ENCODE measurements at places on chromosomes 4 and X. TPM values are rescaled to one million over a fixed set of nuclear protein-coding genes. Genes with fewer than 3 reads are reported as not detected.
A peak's percentile ranks its signal among the peaks of the same experiment; 100 is the strongest.

DNA sequence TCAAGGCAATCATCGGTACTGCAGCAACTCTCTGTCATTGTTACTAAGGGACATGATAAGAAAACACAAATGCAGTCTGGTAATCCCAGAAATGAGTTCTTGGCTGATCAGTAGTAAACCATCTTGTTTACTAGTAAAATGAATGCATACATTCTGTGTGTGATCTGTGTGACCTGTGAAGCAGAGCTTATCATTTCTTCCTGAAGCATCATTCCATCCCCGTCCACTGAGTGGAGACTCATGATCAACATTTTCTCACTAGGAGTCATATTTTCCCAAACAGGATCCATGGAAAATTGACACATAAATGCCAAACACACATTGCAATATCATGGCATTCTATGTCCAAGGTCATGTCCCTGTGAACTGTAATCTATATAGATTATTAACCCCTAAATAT, 226.1 kb downstream of the ANKRD50 start:
- no peak for DNase-seq

GRCh38 chrX:96176921-96177320, 507.7 kb upstream of the DIAPH2 start:
- no peak for DNase-seq

- no peak for DNase-seq
These were observed 93.9 kb upstream of the FRMPD3 start for GRCh38 chrX:107355533-107355932.

DNA sequence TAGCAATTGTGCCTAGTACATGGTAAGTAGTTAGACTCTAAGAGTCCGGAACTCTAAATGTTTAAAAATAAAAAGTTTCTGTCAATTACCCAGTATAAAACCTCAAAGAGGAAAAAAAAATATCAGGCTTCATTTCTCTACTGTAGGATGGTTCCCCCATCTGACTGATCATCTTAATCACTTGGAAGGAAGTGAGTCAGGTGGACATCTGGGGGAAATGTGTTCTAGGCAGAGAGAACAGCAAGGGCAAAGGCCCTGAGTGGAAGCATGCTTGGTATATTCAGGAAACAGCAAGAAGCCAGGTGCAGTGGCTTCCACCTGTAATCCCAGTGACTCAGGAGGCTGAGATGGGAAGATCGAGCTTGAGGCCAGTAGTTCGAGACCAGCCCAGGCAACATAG, 2.9 kb upstream of the EIF1AX start:
- DNase-seq: no peak

PLP1 gene
- 0.20 TPM for total RNA-seq

- DNase-seq: no peak
These were observed 818.4 kb upstream of the GRID2 start for GRCh38 chr4:91485415-91485814.

PNMA5 gene
- not detected for total RNA-seq

- DNase-seq: no peak
These were observed 534.4 kb upstream of the EPHA5 start for GRCh38 chr4:66204534-66205247.

EMCN gene
- not detected for total RNA-seq

GRCh38 chrX:76076124-76076523, 96.7 kb upstream of the PBDC1 start:
- no peak for DNase-seq

ATP1B4 gene
- total RNA-seq: not detected

- DNase-seq: no peak
These were observed 104.6 kb upstream of the MXRA5 start for GRCh38 chrX:3450881-3451570.

UGT2B7 gene
- not detected for total RNA-seq

- peak; percentile 14 for DNase-seq
These were observed 36.4 kb downstream of the HTRA3 start for GRCh38 chr4:8305851-8306471.

DGKK gene
- not detected for total RNA-seq

- DNase-seq: no peak
These were observed 103.9 kb downstream of the GLUD2 start for GRCh38 chrX:121151293-121151692.

DNA sequence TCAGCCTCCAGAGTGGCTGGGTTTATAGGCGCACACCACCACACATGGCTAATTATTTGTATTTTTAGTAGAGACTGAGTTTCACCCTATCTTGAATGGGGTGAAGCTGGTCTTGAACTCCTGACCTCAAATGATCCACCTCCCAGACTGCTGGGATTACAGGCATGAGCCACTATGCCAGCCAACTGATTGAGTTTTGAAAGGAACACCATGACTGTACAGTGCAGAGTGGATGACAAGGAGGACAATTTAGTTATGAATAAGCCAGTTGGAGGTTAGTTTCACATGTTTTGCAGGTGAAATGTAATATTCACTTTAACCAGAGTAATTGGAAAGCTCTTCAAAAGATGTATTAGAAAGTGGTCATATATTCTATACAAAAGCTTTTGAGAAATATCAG, 60.8 kb downstream of the PCDH18 start:
- no peak for DNase-seq

- DNase-seq: no peak
These were observed 19.7 kb downstream of the ANTXR2 start for GRCh38 chr4:80053140-80053910.

PPID gene
- total RNA-seq: 22.1 TPM

DNA sequence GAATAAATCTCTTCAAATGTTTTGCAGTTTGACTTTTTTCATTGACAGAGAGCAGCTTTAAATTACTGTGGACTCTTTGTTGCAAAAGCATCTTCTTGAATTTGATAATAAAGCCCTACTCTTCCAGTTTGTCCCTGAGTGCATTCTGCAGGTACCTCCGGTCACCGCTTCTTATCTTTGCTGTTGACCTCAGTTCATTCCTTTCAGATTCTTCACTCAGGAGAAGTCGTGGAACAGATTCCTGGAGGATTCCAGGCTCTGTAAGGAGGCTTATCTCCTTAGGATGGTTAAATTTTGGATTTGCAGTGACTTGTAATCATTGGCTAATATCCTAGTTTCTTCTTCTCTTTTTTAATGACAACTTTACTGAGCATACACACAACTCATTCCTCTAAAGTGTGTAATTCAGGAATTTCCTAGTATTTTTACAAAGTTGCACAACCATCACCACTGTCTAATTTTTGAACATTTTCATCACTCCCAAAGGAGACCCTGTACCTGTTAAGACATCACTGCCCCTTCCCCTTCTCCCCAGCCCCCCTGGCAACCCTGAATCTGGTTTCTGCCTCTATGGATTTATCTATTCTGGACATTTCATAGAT, 22.0 kb downstream of the TBL1X start:
- DNase-seq: no peak

DNA sequence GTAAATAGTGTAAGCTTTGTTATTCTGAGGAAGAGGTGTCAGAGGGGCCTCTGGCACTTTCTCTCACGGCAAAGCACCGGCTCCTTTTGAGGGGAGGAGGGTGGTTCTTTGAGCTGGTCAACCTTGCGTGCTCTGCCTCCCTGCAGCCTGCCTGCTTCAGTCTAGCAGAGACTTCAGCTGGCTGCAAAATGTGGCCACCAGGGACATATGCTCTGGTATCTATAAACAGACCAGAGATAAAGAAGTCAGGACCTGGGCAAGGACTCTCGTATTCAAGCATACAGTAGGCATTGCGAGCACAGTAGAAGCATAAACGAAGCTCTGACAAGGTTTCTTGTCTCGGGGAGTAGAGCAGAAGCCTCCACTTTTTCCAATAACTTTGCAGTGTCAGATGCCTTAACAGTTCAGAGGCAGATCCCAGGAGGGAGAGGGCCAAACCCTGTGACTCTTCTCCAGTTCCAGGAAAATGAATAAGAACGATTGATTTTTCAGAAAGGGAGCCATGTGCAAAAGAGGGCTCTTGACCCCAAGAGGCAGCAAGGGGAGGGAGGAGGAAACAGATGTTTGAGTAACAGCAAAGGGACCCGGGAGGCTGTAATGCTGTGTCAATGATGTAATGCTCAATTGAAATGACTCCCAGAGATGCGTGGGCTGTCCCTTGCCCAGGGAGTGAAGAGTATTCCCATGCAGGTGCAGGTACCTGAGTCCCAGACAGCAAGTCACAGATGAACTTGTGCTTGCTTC, 57.9 kb upstream of the TEX13D start:
- peak; percentile 17 for DNase-seq

- no peak for DNase-seq
These were observed 73.8 kb downstream of the FBXW7 start for GRCh38 chr4:152462047-152462446.

IL2 gene
- total RNA-seq: not detected

- DNase-seq: no peak
These were observed 47.9 kb upstream of the PACRGL start for GRCh38 chr4:20652226-20652885.

GRCh38 chr4:6071191-6071958, 53.1 kb upstream of the C4orf50 start:
- no peak for DNase-seq

FREM3 gene
- not detected for total RNA-seq

DNA sequence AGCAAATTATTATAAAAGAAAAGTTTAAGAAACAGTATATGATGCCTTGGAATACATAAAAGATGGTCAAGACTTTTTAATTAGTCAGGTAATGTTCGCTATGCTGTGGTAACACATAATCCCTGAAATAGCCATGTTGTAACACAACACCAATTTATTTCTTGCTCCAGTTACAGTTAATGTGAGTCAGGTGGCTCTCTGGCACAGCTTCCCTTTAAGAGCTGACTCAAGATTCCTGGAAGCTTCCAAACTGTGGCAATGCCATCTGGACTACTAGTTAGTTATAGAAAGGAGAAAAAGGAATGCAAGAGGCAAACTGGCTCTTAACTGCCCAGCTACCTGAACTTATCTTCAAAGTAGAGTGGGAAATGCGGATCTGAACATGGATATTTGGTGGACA, 210.5 kb downstream of the CHM start:
- no peak for DNase-seq

H2BW2 gene
- not detected for total RNA-seq
